Activated CD4-positive, alpha-beta T cell treated with anti-CD3 and anti-CD28 coated beads, Interleukin-2, Interleukin-6, amounts not matched to agents 100 ng/mL and 50 ng/mL, durations not matched to agents 16 hours and 8 hours (primary cell): ENCODE measurements at places on chromosomes 5 and 9.
A peak's percentile ranks its signal among the peaks of the same experiment; 100 is the strongest.

GRCh38 chr5:28344836-28345433, 1306.5 kb upstream of the CDH9 start:
- peak; percentile 11 for DNase-seq

DNA sequence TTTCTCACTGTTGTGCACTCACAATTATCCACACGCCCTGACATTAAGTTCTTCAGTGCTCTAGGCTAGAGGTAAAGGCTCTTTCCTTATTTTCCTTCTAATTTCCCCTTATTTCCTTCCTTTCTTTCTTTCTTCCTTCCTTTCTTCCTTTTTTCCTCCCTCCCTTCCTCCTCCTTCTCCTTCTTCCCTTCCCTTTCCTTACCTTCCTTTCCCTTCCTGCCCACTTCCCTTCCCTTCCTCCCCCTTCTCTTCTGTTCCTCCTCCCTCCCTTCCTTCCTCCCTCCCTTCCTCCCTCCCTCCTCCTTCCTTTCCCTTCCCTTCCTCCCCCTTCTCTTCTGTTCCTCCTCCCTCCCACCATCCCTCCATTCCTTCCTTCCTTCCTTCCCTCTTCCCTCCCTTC, 317.0 kb upstream of the IRX1 start:
- no peak for DNase-seq

DNA sequence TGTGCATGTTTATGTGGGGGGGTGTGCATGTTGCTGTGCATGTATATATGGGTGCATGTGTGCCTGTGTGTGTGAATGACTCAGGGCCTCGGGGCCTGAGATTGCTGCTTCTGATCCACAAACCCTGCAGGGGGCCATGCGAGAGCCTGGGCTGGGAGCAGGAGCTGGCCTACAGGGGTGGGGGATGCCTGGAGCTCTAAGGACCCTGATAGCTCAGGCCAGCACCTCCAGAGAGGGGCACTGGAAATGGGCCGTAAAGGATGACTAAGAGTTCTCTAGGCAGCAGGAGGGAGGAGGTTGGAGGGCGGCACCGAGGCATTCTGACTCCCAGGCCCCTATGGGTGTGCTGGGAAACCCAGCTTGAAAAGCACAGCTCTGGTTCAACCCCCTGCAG, 6.9 kb upstream of the UBAC1 start:
- DNase-seq = no peak

DNA sequence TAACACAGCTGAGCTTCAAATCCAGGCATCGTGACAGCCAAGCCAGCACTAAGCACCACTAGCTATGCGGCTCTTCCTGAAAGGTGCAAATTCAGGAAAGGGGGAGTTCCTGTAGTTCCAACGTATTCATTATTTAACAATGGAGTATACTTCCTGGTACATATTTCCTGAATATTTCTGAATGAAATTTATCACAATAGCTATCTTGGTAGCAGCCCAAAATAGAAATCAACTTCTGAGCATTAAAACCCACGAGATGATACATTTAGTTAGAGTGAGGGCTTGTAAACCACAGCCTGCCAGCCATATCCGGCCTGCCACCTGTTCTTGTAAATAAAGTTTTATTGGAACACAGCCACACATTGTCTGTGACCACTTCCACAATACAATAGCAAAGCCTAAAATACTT, 109.7 kb upstream of the RETREG1 start:
- peak; percentile 62 for DNase-seq

DNA sequence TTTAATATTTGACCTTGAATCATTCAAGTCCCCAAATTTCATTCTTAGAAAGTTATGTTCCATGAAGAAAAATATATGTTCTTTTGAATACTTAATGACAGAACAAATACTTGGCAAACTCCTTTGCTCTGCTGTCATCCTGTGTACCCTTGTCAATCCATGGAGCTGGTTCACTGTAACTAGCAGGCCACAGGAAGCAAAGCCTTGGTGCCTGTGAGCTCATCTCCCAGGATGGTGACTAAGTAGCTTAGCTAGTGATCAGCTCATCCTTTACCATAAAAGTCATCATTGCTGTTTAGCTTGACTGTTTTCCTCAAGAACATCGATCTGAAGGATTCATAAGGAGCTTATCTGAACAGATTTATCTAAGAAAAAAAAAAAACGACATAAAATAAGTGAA, 65.4 kb downstream of the WDR41 start:
- no peak for DNase-seq
